ENCODE measurements at places on chromosomes 13 and 19.

DNA sequence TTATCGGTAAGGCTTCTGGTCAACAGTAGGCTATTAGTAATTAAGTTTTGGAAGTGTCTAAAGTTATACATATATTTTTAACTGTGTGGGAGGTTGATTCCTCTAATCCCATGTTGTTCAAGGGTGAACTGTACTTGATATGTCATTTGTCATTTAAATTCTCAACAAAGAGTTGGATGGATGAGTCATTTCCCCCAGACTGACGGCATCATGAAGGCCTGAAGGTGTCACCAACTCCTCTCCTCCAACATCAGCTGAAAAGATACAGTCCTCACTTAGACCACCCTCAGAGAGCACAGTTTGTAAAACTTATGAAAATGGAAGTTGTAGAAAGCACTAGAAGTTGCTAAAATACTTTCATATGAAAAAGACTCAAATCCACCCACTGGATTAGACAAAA, 48.8 kb downstream of the DCLK1 start:
- DNase-seq, result no peak

DNA sequence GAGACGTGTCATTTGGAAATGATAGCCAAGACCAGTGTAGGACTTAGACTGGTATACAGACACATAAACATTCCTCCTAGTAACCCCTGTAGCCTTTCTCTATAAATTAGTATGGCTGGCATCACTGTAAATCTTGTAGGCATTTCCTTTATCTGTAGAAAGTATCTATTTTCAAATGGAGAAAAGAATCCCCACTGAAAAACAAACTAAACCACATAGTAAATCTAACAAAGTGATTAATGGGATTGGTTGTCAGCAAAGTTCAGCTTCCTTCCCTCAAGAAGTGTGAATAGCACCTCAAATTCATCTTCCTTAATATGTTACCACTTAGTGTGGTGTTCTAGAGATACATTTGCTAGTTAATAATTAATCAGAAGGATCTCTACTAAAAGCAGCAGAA, 119.4 kb upstream of the NBEA start:
- no peak for DNase-seq

DNA sequence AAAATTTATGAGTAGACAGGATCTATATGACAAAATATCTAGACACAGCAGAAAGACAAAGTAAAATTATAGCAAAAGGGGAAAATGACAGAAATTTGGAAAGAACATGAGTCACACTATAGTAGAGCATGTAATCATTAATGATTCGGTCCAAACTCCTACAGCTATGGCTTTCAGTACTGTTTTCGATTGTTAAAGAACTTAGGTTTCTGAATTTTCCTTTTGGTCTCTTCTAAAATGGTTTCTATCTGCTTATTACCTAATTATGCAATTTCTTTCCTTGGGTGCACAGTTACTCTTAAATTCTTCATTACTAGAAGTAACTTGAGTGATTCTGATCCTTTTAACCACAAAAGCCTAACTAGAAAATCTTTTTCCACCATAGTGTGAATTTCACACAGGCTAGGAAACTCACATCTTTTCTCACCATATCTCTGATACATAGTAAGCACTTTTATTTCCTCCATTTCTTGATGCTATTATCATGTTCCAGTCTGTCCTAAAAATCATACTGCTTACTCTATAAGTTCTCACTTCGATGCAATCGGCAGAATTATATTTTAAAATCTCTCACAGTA, 1101.4 kb downstream of the PCDH9 start:
- DNase-seq, result no peak

DNA sequence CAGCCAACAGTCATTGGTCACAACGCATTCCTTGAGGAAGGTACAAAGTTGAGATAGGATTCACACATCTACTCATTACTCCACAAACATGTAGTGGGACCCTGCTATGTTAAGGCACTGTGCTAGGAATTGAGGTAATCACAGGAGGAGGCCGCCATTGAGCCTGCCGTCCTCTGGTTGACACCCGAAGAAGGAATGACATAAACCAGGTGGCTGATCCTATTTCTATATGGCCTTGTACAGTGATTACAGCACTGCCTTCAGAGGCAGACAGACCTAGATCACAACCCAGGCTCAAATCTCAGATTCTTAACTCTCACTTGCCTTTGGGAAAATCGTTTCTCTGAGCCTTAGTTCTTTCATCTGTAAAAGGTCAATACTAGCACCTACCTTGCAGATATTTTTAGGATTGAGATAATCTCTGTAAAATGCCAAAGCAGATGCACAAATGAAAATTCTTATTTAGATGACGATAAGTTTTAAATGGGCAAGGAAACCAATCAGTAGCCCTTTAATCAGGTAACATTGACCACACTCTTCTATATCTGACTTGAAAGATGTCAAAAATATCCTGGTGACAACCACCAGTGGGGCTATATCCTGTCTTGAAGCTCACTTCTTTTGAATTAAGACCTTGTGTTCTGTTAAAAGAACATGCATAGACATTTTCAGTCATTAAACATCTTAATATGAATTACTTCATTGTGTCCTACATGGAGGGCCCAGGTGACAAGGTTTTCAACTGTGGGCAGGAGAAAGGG, 251.6 kb downstream of the KCTD12 start:
- no peak for DNase-seq

DNA sequence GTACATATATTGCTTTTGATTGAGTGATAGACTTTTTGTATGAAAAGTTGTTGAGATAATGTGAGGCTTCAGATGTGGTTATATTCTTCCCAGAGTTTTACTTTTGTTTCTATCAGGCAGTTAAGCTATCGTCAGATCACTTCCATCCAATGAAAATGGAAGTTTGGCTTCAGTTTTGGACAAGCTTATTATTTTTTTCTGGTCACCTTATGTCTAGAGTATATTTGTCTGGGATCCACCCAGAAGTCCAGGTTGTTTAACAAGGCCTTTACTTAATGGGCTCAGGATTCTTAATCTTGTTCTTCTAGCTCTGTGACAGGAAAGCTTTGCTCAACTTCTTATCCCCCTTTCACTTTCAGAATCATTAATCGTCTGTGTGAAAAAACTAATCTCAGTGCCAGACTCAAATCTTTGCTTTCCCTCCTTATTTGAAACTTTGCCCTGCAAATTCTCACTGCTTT, 150.9 kb downstream of the PDS5B start:
- DNase-seq, result no peak

- DNase-seq, result no peak
Measured at GRCh38 chr13:45295536-45295935, 45.4 kb downstream of the TPT1 start.

- DNase-seq, result no peak
Measured at GRCh38 chr13:74070065-74070464, 64.1 kb downstream of the KLF12 start.
